ENCODE measurements at places on chromosomes 5 and 9.
A peak's percentile ranks its signal among the peaks of the same experiment; 100 is the strongest.

DNA sequence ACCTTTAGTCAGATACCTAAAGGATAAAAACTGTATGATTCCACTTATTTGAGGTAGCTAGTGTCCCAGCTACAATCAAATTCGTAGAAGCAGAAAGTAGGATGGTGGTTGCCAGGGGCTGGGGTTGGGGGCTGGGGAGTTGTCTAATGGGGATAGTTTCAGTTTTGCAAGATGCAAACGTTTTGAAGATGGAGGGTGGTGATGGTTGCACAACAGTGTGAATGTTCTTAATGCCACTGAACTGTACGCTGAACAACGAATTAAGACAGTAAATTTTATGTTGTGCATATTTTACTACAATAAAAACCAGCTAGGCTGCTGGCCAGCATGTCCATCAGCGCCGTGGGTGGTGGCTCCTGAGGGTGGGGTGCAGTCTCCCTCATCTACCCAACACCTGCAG is 137.8 kb downstream of the GADD45G start:
- no peak for DNase-seq

DNA sequence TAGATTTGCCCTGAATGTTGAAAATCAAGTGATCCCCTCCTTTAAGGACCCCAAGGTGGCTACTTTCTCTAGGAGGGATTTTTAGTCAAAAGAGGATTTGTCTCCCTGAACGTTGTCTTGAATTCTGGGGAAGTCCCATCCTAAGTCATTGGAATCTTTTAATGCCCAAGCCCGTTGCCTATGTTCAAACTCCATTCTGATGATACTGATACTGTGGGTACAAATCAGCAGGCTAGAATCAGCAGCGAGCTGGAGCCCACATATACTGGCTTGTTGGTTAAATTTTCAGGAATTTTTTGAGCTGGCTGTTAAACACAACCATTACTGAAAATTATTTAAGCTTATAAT is 22.4 kb upstream of the TNFSF15 start:
- DNase-seq, result no peak

DNA sequence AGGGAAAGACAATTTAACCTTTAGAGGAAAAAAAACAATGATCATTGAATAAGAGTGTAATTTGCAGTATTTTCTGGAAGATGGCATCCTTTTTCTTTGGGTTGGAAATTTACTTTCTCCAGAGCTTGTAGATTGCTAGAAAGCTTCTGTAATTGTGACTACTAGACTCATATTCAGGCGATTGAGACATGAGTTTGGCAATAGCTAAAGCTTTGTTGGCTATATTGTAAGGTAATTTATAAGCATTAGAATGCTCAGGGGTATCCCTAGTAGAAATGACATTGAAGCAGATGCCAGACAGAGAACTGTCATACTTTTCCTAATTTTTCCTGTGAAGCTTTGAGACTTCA is 115.3 kb downstream of the UNC13B start:
- DNase-seq, result peak; percentile 57

- DNase-seq, result no peak
Observed at GRCh38 chr5:121711416-121711815, 140.3 kb upstream of the FTMT start.

- DNase-seq, result no peak
Observed at GRCh38 chr5:86546044-86546443, 71.7 kb upstream of the COX7C start.

DNA sequence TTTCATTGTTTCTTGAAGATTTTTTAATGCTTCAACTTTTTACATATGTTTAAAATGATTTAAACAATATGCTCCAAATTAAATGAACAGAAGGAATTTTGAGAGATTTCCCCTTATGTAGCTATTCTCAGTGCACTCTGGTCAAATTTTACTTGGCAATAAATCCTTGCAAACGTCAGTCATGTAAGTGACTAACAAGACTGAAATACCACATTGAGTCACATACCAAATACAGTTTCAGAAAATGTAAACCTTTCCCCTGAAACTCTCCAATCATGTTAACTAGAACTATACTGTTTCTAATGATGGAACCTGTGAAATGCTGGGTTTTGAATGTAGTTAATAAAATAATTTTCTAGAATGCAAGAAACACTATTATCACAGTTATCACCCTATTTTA is 29.6 kb downstream of the SAR1B start:
- DNase-seq, result peak; percentile 67

- DNase-seq, result peak; percentile 98
Observed at GRCh38 chr9:89038382-89039103, 47.3 kb downstream of the S1PR3 start.

- DNase-seq, result no peak
Observed at GRCh38 chr5:141914199-141914743, 9.4 kb upstream of the DELE1 start.

- no peak for DNase-seq
Observed at GRCh38 chr5:94849324-94849723, 230.9 kb downstream of the SLF1 start.

- DNase-seq, result peak; percentile 25
Observed at GRCh38 chr9:111588846-111589245, 10.6 kb downstream of the PTGR1 start.

DNA sequence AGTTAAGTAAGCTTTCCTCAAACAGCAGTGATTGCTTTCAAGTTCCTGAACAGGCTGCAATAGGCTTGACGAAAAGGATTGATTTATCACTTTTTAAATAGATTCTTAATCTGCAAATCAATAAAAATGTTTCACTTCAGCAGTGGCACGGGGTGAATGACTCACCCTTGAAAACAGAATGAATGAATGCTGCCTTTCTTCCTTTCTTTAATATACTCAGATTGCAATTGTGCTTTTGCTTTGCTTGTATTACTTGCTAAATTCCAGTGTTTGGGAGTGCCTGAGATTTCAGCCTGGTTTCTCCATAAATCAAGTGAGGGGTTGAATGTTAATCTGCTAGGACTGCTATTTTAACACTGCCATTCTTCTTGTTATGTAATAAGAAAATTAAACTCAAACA is 1293.8 kb downstream of the PTPRD start:
- DNase-seq, result no peak

GRCh38 chr9:119284118-119284517 is 85.1 kb downstream of the BRINP1 start:
- DNase-seq, result peak; percentile 4

- DNase-seq, result no peak
Observed at GRCh38 chr5:94268226-94268625, 350.2 kb downstream of the KIAA0825 start.

GRCh38 chr5:66406761-66407336 is 189.3 kb upstream of the MAST4 start:
- DNase-seq, result no peak

- no peak for DNase-seq
Observed at GRCh38 chr9:2681981-2682380, 35.3 kb upstream of the KCNV2 start.

GRCh38 chr5:14816374-14816998 is 55.1 kb downstream of the ANKH start:
- DNase-seq, result peak; percentile 72

DNA sequence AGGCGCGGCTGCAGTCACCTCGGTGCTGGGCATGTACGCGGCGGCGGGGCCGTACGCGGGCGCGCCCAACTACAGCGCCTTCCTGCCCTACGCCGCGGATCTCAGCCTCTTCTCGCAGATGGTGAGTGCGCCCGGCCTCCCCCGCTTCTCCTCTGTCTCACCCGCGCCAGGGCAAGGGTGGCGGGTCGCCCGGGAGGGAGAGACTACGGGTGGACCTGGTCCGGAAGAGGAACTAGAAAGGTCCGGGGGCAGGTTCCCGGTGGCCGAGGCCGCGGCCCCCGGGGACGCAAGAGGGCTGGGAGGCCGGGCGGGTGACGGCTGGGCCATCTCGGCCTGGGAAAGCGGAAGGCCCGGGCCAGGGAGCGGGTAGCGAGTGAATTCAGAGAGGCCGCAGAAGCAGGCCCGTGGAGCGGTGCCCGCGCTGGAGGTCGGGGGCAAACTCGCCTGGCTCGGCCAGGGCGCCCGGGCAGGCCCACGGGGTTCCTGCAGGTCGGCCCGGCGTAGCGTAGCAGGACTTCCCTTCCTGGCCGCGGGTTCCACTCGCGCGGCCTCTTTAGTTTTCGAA is 711 bp downstream of the IRX1 start:
- peak; percentile 7 for DNase-seq

- DNase-seq, result no peak
Observed at GRCh38 chr5:121833617-121834016, 18.1 kb upstream of the FTMT start.

GRCh38 chr9:87422999-87423398 is 74.7 kb upstream of the DAPK1 start:
- no peak for DNase-seq

DNA sequence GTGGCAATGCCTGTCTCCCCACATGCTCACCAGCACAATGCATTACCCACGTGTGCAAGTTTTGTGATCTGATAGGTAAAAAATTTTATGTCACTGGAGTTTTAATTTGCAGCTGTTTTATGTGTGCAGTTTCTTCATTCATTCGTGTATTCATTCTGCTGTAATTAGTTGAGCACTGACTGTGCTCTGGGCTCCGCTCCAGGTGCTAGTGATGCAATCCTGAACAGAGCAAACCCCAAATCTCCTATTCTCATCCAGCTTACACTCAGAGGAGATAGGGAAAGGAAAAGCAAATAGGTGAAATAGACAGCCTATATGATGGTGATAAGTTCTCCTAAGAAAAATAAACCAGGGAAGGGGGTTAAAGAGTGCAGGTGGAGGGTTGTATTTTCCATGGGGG is 148.4 kb downstream of the TENT4A start:
- peak; percentile 3 for DNase-seq

DNA sequence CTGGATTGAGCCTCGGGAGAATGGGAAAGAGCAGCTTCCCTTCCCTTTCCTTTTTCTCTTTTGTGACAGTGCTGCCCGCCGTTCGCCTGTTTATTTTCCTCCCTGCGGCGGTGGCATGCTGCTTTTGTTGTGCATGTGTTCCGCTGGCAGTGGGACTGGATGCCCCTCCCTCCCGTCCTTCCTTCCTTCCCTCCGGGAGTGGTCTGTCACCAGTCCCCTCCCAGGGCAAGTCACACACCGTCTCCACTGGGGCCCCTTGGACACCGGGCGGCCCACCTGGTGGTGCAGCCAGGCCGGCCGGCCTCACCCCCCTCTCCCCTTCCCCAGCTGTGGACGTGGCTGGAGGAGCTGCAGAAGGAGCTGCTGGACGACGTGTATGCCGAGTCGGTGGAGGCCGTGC is 214.7 kb downstream of the TRIO start:
- DNase-seq, result no peak

- no peak for DNase-seq
Observed at GRCh38 chr5:133562554-133562953, 49.8 kb downstream of the FSTL4 start.

- peak; percentile 38 for DNase-seq
Observed at GRCh38 chr5:14807471-14807870, 64.1 kb downstream of the ANKH start.

GRCh38 chr5:113692891-113693457 is 179.5 kb downstream of the YTHDC2 start:
- DNase-seq, result no peak

DNA sequence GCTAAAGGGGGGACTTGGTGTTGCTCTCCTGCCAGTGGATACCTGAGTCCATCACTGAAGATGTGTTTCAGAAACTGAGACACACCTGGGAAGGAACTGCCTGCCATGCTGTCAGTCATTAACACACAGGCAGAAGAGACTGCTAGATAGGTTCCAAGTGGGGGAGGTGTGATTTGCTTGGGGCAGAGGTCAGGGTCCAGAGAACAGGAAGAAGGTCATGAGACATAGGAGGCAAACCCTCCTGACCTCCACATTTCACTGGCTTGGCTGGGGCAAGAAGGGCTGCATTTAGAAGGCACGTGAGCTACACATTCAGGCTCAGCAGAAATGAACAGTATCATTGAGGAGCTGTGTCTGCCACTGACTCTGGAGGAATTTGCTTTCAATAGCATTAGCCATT is 215.8 kb downstream of the HSPA4 start:
- no peak for DNase-seq

DNA sequence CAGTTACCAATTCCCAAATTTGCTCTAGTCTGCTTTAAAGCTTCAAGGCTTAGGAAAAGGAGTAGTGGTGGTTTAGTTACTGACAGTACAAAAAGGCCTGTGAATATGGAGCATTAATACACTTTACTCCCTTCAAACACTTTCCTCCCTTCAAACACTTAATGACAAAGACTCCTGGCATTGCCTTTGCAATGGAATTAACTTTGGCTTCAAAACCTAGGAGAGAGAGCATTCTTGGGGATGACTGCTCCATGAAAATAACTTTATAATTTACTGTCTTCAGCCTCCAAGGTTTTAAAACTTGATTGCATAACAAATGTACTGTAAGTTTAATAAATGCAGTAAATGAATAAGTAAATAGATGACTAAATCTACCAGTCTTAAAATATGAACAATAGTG is 185.6 kb downstream of the TRPM3 start:
- DNase-seq, result peak; percentile 41

GRCh38 chr9:75451045-75451444 is 362.7 kb downstream of the OSTF1 start:
- no peak for DNase-seq

GRCh38 chr9:70865471-70865870 is 255.9 kb downstream of the TRPM3 start:
- DNase-seq, result peak; percentile 24

DNA sequence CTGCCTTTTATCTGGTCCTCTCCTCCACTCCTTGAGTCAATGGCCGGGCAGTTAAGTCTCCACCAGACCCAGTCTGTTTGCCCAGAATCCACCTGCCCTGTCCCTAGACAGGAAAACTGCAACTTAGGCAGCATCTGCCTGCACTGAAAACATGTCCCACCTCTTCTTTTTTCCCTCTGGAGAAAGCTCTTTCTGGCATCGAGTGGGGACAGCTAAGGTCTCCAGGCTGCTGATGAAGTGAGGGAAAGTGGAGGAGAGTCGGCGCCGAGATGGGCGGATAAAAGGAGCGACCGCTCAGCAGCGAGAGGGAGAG is 243 bp upstream of the SHISAL2B start:
- DNase-seq, result no peak

GRCh38 chr5:57509501-57510260 is 27.1 kb upstream of the ACTBL2 start:
- DNase-seq, result no peak

- no peak for DNase-seq
Observed at GRCh38 chr5:43367453-43367852, 44.7 kb downstream of the CCL28 start.

GRCh38 chr9:110334183-110334582 is 3.5 kb downstream of the TXNDC8 start:
- DNase-seq, result no peak

DNA sequence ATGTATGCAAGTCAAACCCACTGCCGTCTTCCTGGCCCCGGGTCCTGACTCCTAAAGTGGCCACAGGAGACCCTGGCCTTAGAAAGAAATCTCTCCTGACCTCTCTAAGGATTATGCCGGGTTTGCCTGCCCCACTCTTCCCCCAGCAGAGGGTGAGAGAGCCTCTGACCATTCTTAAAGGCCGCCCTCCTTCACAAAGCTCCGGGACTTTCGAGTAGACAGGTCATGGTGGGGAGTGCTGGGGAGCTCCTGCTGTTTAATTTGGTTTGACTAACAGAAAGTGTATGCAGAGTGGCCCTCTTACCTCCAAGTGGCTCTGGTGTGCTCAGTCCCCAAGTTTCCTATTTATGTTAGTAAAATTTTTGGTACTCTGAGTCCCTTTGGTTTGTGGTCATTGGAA is 111.8 kb downstream of the LRRC70 start:
- no peak for DNase-seq

GRCh38 chr5:120803282-120803681 is 339.2 kb downstream of the PRR16 start:
- DNase-seq, result peak; percentile 54

- DNase-seq, result peak; percentile 40
Observed at GRCh38 chr9:87543251-87543650, 45.6 kb downstream of the DAPK1 start.

- DNase-seq, result no peak
Observed at GRCh38 chr9:4936277-4936676, 48.8 kb upstream of the JAK2 start.

GRCh38 chr9:137804908-137805630 is 72.5 kb upstream of the CACNA1B start:
- DNase-seq, result peak; percentile 66

Measured in fibroblast of mammary gland (primary cell).